ENCODE measurements at places on chromosomes 3 and 15.

DNA sequence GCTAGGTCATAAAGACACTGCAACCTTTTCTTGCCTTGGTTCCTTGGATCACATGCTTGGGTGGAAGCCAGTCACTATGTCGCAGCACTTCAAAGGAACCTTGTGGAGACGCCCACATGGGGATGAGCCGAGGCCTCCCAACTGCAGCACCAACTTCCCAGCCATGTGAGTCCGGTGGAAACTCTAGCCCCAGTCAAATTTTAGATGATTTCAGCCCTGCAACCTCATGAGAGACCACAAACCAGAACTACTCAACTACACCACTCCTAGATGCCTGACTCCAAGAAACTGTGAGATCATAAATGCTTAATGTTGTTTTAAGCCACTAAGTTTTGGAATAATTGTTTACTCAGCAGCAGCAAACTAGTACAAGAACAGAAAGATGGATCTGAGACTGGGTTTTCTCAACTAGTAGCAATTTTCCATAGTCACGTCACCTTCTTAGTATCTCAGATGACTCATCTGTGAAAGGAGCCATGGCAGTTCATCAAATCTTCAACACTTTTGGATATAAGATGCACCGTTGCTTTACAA lies 86.5 kb downstream of the MB21D2 start:
- DNase-seq: no peak

- DNase-seq: no peak
Observed at GRCh38 chr3:50961386-50961785, 286.7 kb downstream of the DOCK3 start.

DNA sequence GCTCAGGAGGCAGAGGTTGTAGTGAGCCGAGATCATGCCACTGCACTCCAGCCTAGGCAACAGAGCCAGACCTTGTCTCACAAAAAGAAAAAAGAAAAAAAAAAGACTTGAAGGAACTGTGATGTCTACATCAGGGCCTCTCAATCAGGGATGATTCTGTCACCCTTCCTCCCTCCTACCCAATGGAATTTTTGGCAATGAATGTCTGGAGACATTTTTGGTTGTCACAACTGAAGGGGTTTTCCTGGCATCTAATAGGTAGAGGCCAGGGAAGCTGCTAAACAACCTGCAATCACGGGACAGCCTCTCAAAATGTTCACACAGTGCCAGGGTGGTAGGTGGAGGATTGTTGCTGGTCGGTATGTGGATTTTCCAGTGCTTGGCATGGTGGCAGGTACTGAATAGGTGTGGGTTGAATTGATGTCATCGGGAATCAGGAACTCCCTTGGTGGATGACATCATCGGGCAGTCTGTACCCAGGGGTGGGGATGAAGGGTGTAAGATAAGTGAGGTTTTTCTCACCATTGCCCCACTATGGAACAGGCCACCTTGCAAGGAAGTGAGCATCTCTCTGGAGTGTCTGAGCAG lies 71.3 kb downstream of the MESD start:
- DNase-seq: no peak

- DNase-seq: no peak
Observed at GRCh38 chr3:123660900-123661299, 76.0 kb upstream of the HACD2 start.

GRCh38 chr15:70246623-70247220 lies 149.0 kb upstream of the TLE3 start:
- no peak for DNase-seq

DNA sequence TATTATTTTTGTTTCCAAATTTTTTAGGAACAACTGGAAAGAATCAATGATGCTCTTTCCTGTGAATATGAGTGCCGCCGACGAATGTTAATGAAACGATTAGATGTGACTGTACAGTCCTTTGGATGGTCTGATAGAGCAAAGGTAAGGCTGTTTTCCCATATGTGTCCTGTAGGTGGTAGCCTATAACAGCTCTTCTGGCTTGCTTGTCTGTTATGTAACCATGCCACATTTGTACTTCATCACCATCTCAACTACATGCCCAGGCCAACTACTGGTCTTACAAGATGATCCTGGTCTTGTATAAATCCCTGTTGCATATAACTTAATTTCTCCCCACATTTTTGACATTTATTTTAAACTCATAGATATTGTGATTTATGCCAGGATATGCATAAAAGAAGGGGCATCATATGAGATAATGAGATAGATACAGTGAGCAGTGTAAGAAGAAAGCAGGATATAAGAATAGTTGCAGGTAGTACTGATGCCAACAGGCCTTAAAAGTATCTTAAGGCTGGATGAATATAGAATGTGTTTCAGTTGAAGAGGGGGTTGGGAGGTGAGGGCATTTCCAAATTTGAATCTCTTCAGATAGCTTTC lies 20.3 kb downstream of the FAM98B start:
- DNase-seq: no peak

GRCh38 chr3:62587169-62587568 lies 213.8 kb upstream of the FEZF2 start:
- DNase-seq: no peak

GRCh38 chr3:38210141-38210757 lies 44.9 kb downstream of the OXSR1 start:
- no peak for DNase-seq

DNA sequence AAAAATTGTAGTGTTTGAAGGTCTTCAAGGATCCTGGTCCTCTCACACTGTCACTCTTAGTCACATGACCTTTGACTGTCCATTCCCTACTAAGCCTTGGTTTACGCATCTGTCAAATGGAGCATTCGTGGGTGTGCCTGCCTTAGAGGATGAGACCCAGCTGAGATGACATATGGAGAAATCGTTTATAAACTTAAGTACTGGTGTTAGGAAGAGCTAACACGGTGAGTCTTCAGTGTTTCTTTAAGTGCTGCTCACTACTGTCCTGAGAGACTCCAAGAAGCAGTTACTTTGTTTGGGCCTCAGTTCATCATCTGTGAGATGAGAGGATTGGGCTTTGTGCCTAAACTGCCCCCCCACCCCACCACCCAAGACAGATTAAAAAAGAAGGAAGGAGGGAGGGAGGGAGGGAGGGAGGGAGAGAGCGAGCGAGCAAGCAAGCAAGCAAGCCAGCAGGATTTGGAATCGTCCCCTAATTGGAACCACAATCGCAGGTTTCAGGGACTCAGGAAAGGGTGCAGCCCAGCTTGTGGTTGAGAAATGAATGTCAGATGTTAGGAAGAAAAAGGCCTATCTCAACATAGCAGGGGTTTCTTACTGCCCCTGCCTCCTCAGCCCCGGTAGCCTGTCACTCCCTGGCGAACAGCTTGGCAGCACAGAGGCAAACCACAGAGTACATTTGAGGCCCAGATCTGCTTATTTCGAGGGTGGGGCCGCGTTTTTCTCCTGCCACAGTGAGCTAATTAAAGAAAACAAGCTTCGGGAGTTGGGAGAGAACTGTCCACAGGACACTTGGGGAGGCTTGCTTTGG lies 32.7 kb downstream of the SMAD3 start:
- no peak for DNase-seq

DNA sequence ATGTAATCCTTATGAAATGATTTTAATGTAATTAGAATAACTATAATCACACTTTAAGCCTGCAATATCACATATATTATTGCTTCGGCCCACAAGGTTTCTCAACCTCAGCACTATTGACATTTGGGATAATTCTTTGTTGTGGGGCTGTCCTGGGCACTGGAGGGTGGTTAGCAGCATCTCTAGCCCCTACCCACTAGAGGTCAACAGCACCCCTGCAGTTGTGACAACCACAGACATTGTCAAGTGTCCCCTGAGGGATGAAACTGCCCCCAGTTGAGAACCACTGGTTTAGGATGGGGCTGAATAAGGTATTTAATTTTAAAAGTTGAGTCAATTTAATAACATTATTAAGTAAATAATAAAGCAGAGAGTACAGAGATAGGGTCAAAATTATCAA lies 6.4 kb upstream of the ABHD2 start:
- no peak for DNase-seq

DNA sequence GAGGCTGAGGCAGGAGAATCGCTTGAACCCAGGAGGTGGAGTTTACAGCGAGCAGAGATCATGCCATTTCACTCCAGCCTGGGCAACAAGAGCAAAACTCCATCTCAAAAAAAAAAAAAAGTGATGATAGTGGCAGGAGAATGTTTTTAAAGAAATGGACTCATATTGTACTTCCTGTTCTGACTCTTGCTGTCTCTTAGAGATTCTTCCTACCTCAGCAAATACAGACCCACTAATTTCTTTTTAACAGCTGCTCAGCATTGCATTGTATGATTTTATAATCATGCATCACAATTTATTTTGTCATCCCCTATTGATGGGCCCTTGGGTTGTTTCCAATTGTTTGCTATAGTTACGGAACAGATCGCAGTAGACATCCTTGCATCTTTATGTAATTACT lies 8.8 kb upstream of the ANKDD1A start:
- no peak for DNase-seq

DNA sequence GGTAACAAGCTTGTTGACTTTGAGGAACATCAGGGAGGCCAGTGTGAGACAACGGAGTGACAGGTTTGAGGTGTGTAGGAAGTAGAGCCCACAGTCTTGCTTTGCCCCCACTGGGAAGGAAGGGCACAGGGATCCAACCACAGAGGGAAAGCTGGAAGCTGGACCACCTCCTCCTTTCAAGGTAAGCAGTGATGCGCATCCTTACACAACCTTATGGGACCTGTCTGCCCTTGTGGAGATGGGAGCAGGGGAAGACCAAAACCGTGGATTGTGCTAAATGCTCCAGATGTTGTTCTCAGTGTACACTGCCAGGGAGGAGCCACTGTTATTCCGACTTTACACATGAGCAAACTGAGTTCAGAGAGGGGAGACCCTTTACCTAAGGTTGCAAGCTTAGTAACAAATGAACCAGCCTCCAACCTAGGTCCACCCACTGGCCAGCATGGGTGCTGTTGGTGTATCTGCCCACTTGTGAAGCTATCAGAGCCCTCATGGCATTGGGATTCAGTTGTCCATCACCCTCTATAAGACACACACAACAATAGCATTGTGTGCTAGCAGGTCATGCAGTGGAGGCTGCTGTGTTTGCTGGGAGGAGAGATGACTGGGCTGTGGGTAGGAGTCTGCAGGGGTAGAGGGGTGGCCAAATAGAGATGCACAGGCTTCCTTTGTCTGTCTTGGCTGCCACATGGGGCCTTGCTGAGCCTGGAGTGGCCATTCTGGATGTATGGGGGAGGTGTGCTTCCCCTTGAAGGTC lies 586 bp upstream of the LSMEM2 start:
- DNase-seq: no peak

DNA sequence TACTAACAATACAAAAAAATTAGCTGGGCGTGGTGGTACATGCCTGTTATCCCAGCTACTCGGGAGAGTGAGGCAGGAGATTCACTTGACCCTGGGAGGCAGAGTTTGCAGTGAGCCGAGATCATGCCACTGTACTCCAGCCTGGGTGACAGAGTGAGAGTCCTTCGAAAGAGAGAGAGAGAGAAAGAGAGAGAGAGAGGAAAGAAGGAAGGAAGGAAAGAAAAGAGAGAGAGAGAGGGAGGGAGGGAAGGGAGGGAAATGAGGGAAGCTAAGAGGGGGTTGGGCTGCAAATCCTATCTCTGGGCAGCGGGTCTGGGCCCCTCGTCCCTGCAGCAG lies 59.9 kb upstream of the TFRC start:
- DNase-seq: no peak

DNA sequence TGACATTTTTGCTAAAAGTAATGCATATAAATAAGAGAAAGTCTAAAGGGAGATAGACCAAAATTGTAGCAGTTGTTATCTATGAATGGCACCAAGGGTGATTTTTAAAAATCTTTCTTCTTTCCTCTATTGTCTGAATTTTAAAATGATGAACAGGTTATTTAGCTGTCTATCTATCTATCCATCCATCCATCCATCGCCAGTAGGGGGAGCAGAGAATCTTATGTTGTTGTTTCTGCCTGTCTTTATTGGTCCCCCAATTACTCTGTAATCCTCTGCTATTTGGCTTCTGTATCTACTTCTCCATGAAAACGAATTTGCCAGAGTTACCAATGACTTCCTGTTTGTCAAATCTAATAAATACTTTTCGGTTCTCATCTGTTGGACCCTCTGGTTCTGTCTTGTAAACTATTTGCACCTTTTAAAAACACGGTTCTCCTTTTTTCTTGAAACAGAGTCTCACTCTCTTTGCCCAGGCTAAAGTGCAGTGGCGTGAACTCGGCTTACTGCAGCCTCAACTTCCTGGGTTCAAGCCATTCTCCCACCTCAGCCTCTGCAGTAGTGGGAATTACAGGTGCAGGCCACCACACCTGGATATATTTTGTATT lies 86.0 kb downstream of the ECT2 start:
- no peak for DNase-seq

DNA sequence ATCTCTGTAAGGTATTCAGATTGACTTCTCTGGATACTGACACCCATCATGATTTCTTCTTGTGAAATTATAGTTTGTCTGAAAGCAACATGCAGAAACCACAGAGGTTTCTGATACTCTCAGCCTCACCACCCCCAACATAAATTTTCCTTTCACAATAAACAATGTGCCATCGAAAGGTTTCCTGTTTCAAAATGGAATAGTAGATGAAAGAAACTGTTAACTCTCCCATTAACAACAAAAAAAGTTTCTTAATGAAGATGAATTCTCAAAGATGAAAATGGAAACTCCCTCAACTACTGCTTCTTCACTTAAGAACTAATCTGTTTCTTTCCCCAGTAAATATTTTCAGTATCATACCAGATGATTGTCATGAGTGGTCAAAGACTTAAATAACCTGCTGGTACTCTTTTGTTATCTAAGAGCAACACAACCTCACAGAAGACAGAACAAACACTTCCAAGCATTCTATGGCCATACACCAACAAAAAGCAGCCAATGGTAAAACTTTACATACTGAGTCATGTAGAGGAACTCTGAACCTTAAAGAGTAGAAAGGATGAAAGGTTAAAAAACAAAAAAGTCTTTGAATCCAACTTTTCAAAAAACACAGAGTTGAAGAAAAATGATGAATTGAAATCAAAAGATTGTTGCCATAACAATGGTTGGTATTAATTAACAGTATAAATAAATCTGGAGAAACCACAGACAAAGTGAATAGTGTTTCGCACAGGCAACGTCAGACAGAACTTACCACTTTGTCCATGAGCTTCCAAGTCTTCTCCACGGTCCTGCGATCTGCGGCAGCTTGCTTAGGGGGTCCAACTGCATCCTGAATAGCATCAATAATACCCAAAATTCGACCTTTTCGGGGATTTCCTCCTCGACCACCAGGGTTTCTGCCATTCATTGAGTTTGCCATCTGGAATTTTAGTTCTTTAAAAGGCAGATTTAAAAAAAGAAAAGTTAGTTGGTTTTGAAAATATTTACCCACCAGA lies 1.9 kb downstream of the CBLB start:
- no peak for DNase-seq

DNA sequence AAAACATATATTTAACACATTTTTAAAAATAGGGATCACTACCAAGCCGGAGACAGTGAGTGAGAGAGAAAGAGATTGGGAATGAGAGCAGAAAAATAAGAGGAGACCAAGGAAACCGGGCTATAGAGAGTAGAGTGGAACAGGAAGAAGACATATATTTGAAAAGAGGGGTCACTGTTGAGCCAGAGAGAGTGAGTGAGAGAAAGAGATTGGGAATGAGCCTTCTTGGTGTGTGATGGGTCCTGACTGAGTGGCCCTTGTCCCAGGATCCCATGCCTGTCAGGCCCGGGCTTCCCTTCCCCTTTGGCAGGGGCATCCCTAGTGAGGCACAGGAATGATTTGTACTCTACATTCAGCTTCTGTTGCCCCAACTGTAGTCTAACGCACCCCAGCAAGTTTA lies 646.6 kb downstream of the NTRK3 start:
- DNase-seq: no peak

GRCh38 chr3:128524374-128525299 lies 31.6 kb upstream of the GATA2 start:
- DNase-seq: no peak

Data from 8988T (cell line).